Forelimb muscle (tissue), 1 donor: ENCODE measurements at places on chromosomes 2 and 18. TPM values are rescaled to one million over a fixed set of nuclear protein-coding genes. Genes with fewer than 3 reads are reported as not detected.

DNA sequence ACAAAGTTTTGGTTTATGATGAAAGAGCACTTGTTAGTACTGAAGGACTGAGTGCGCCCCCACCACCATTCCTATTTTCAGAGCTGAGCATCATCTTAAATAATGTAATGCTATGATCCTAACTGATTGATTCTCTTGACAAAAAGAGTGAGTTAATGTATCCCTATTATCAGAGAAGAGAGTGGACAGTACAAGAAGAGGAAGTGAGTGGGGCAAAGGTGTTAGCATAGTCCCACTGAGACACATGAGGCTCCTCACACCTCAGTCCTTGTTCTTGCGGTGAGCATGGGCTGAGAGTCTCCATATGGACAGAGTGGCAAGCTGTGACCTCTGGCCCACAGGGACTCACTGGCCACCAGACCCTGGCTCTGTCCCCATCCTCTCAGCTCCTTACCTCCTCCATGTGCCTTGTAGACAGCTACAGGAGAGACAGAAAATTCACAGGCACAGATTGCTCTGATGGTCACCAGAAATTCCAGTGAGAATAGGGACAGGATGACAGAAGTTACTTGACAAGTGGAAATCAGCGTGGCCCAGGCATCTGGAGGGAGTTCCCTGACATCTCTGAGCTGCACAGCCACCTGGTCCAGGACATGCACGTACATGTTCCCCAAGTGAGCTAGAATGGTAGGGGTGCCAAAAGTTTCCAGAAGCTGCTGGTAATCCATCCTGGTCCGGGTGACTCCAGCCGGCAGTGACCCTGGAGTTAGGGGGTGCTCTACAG, 32.6 kb downstream of the NAPG start:
- DNase-seq = no peak

GRCh38 chr2:219562049-219563020, 9.0 kb downstream of the OBSL1 start:
- DNase-seq = no peak

- DNase-seq = no peak
These were observed 70.7 kb downstream of the NDUFA10 start for GRCh38 chr2:239954166-239955086.

GRCh38 chr2:65714866-65715265, 282.5 kb upstream of the SPRED2 start:
- no peak for DNase-seq

DNA sequence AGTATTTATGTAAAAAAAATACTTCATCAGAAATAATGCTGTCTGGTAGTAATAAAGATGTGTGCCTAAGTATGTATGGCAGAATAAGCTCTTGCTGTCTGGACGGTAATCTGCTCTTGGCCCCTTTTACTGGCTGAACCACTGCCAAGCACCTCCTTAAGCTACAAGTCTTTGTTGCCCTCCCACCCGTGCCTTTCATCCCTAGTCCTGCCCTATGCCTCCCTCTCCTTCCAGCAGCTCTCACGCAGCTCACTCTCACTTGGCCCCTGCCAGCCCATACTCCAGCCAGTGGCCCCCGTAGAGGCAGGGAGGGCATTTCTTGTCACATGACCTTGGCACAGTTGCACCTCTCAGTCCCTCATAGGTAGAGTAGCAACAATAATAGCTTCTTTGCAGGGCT, 54.5 kb upstream of the NPAS2 start:
- DNase-seq = no peak

DNA sequence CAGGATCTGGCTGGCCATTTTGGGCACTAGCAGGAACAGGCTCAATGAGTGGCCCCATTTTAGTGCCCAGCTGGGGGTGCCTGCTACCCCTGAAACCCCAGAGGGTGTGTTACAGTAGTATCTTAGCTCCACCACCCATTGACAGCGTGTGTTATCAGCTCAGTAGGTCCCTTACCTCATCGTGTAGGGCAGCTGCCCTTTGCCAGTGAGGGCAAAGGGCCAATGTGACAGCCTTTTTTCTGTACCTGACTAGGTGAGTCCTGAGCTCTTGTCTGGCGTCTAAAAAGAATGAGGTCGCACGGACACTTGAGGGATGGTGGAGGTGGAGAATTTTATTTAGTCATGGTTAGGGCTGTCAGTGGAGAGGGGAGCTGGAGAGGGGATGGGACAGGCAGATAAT, 462.2 kb downstream of the PIK3C3 start:
- no peak for DNase-seq

- DNase-seq = no peak
These were observed 86.5 kb downstream of the XDH start for GRCh38 chr2:31328026-31328425.

- no peak for DNase-seq
These were observed 46.6 kb downstream of the USP40 start for GRCh38 chr2:233519787-233520611.

DNA sequence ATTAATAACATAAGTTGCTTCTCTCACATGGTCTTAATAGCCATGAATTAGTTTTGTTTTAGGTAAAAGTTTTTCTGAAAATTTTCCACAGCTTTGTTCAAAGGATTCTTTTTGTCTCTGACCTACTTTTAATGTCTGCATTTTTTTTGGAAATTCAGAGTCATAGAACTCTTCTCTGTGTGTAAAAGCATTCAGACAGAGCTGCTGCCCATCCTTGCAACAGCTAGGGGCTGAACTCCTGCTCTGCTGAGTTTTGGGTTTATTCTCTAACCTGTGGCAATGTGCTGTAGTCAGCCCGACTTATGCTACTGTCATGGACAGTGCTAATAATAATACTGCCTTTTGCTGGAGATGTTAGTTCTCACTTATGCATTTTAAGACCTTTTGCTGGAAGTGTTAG, 44.1 kb downstream of the RALBP1 start:
- no peak for DNase-seq

DNA sequence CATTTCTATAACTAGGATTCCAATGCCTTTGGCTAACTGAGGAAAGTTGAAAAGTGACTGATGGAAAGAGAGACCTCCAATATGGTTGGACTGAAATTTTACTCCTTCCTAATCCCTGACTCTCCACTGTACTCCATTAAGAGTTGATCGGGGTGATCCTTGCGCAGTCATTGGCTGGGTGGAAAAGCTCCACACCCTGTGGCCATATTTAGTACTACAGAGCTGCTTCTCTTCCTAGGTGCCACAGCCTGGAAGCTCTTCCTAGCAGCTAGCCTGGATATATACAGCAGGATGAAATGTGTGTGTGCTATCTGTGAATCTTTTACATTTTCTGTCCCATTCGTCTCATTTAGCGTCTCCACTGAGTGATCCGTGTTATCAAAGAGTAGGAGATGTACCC, 71.2 kb downstream of the MEP1B start:
- DNase-seq = no peak

DNA sequence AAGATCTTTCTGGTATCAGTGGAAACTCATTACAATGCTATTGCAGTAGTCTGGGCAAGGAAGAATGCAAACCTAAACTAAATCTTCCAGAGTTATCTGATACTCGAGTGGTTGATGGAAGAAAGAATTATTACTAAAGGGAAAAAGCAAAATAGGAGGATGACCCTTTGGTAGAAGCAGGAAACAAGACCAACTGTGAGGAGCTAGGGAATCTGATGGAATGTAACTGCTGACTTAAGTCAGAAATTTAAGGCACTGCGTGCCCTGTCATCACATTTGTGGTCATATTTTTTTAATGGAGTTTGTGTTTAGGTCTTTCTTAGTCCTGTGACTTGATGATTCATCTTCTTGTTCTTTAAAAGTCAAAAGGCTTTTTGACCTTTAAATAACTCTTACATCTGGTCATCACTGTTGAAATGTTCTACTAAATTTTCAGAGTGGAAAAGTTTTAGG, 36.5 kb upstream of the ARMC9 start:
- no peak for DNase-seq

DNA sequence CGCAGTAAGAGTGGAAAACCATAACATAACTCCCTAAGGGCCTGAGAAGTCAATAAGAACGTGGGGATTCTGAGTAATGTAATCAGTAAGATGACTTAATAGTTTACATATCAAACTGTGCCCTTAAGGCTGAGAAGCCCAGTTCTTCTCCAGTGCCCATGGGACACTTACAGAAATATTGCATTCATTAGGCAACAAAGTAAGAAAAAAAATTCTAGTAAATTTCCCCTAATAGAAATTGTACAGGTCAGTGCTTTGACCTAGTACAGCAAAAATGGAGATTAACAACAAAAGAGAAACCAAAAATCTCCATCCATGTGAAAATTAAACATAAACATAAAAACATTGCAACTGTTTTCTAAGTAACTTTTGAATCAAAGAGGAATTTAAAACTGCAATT, 139.8 kb upstream of the HS6ST1 start:
- DNase-seq = no peak

DNA sequence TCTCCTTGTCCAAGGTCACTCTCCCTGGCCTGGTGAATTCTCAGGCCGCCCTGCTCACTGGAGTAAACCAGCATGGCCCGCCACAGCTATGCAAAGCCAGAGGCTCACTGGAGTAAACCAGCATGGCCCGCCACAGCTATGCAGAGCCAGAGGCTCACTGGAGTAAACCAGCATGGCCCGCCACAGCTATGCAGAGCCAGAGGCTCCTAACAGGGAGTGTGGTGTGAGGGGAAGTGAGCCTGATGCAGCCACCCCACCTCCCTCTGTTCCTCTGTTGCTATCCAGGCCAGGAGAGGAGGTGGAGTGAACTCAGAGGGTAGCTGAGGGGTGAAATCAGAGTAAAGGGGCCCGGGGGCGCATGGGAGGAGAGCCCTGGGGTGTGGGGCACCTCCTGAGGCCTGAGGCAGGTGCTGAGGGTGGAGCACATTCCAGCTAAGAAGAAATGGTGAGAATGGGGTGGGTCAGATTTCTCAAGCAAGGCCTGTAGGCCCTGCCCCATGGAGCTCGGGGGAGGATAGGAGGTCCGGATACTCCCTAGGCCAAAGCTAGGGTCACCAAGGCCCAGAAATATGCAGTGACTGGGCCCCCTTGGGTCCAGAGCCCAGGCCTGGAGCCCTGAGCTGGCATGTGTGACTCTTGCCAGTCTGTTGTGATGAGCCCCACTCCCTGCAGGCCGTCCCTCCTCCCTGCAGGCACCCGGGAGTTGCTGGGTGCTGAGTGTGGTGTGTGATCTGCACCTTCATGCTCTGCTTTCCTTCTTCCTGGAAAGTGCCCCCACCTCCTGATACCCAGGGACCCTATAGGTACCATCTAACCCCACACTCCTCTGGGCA, 1.5 kb downstream of the ATP6V1B1 start:
- no peak for DNase-seq

DNA sequence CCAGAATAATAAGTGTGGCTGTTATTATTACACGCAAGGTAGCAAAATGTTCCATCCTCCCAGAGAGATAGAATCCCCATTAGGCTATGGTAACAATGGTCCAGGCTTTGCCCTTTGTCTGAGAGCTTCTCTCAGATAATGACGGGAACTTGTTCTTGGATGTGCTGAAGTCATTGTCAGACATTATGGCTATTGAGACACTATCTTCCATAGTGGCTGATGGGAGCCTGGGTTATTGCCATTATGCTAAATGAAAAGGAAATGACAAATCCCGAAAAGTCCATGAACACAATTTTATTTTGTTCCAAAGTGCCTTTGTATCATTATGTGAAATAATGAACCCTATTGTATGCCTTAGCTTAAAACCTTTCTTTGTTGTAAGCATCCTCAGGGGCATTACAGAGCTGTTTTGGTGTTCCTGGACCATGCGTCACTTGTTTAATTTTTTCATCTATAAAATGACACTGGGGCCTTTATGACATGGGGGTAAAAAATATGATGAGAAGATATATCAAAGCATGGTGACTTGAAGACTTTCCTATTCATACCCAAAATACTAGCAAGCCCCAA, 218.5 kb downstream of the KCNS3 start:
- no peak for DNase-seq

DNA sequence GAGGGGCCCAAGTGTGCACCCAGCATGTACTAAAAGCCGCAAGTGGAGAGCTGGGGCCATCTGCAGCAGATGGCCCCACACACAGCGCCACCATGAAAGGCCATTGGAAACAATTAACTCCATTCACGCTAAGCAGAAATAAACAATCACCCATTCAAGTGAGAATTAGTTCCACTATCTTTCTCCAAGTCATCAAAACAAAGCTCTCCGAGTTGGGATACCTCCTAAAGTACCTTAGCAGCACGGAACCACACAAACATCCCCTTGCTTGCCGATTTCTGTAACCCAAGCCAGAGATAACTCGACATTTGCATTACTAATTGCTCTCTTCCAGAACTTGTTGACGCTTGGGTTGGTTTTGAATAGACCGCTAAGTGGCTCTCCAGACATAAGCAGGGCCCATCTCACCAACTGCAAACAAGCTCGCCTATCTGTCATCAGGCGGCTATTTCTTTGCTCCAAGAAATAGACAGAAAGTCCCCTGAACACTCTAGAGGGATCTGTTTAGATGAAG, 840.6 kb upstream of the SALL3 start:
- DNase-seq = no peak

DNA sequence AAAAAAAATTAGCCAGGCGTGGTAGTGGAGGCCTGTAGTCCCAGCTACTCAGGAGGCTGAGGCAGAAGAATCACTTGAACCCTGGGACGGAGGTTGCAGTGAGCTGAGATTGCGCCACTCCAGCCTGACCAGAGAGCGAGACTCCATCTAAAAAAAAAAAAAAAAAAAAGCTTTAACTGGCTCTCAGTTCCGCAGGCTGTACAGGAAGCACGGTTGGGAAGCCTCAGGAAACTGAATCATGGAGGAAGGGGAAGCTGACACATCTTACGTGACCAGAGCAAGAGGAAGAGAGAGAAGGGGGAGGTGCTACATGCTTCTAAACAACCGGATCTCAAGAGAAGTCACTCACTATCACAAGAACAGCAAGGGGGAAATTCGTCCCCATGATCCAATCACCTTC, 505.6 kb upstream of the SLC8A1 start:
- DNase-seq = no peak

DNA sequence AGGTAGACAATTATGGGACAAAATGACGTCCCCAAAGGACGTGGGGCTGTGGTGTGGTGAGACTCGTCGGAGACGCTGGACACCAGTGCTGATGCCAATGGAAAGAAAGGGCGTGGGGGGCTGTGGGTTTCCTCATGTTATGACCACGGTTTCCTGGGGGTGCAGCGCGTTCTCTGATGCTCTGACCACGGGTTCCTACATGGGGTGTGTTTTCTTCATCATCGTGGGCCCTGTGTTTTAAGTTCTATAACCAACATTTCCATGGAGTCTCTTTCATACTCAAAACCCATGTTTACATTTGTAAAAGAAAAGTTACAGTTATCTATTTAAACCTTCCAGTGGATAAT, 141.6 kb downstream of the RTP5 start:
- DNase-seq = no peak

GRCh38 chr2:201262718-201263117, 2.4 kb downstream of the CASP8 start:
- DNase-seq = no peak

DNA sequence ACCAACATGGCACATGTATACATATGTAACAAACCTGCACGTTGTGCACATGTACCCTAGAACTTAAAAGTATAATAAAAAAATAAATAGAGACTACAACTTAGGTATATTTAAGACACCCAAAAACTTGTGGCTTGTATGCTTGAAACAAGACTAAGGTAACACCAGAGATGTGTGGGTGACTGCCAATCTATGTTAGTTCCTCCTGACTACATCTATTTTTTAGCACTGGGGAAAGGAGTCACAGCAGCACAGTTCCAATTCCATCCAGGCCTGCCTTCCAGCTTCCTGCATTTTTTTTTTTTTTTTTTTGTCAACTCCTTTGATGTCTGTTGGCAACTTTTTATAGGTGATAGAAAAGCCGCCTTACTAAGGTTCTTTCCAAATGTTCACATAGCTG, 18.2 kb downstream of the C2orf69 start:
- no peak for DNase-seq

The CACNB4 gene
- polyA plus RNA-seq = 3.9 TPM

The PLCL1 gene
- 14.3 TPM for polyA plus RNA-seq

The HTR2B gene
- polyA plus RNA-seq = 0.11 TPM

The FOXD4L1 gene
- 1.6 TPM for polyA plus RNA-seq

The ARHGAP15 gene
- 8.1 TPM for polyA plus RNA-seq

The CCNYL1 gene
- polyA plus RNA-seq = 8.7 TPM
